ENCODE measurements at places on chromosomes 2 and 18.

GRCh38 chr2:211564441-211564840, 974.2 kb downstream of the ERBB4 start:
- no peak for DNase-seq

- no peak for DNase-seq
Observed at GRCh38 chr2:231563378-231563961, 29.2 kb upstream of the TEX44 start.

GRCh38 chr2:175742367-175742766, 259.7 kb downstream of the LNPK start:
- no peak for DNase-seq

DNA sequence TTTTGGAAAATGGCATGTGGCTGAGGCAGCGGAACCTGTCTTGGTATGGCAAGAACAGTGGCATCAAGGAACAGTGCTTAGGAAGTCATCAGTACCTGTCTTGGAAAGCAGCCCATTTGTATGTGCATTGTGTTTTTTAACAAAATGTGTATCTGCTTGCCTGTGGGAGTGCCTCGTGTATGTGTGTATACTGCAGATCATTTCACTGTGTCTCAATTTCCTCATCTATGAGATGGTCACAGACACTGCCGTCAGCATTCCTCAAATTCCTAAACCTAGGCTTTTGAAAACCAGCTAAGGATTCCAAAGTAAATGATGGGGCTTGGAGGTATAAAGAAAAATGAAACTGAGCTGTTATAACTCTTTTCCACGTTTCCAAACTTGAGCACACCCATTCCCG, 441.3 kb downstream of the RND3 start:
- DNase-seq, result no peak

DNA sequence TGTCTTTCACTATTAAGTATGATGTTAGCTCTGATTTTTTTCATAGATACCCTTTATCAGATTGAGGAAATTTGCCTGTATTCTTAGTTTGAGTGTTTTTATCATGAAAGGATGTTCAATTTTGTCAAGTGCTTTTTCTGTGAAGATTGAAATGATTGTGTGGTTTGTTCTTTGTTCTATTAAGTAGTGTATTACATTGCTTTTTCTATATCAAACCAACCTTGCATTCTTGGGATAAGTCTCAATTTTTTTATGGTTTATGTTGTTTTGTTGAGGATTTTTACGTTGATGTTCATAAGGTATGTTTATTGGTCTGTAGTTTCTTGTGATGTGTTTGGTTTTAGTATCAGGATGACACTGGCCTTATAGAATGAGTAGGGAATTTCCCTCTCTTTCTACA, 19.1 kb downstream of the PDK1 start:
- no peak for DNase-seq

GRCh38 chr2:164335128-164335527, 286.2 kb downstream of the GRB14 start:
- DNase-seq, result no peak

GRCh38 chr2:60045456-60045855, 508.0 kb downstream of the BCL11A start:
- no peak for DNase-seq

DNA sequence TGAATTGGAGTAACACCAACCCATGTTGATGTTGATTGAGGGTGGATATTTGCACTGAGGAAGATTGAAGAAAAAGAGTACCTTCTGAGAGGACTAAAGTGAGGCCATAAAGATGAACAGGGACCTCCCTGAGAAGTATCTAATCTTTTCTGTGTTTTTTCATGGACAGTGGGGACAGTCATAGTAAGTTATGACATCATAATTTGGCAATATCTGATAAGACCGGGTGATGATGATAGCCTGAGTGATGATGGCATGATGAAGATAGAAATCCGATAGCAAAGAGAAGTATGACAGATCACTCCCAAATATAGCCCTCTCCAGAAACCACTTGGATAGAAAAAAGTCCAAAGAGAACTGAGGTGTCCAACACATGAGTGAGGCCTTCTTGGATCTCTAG, 2.2 kb upstream of the ATP5MC3 start:
- DNase-seq, result no peak

- DNase-seq, result no peak
Observed at GRCh38 chr2:25030702-25031101, 11.2 kb upstream of the EFR3B start.

DNA sequence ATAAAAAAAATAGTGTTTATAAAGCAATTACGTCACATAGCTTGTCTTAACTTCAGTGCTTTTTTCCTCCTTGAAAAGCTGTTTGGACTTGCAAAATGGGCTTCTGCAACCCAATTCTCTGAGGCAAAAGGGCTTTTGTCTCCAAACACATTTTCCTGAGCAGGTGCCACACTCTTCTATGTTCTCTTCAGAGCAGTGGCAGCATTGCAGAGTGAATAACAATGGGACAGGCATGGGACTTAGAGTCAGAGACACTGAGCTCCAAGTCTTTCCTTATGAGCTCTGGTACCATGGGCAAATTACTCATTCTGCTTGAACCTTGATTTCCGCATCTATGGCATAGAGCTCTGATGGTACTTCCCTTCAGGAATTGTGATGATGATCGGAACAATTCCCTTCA, 149.0 kb downstream of the ARL6IP6 start:
- no peak for DNase-seq
